ENCODE measurements at places on chromosomes 1 and 21.

DNA sequence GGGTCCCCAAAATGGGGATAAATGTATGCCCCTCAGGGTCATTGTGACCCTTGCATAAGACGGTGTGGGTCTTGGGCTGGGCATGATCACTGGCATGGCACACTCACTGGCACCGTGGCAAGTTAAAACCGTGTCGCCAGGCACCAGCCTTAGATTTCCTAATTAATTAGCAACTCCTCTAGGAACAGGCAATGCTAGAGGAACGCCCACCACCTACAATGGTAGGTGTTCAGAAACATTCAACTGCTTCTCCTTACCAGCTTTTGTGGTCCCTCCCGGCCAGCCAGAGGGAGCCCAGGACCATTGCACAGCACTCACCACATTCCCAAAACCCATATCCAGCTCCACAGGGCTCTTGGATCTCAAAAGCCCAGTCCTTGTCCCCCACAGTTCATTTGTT lies 36.4 kb downstream of the EPHA2 start:
- DNase-seq, result no peak

GRCh38 chr21:24976238-24976637 lies 631.0 kb downstream of the MRPL39 start:
- no peak for DNase-seq

DNA sequence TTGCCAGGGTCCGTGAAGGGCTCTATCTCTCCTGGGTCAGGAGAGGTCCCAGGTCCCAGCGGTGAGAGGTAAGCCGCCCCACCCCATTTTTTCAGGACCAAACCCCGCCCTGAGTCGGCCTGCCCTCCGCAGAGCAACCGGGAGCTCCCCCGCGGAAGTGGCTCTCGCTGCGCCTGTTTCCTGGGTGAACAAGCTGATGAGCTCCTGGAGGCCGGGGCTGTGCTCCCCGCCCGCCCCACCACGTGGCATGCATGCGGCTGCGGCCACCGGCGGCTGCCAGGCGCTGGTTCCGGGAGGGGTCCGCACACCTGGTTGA lies 32.0 kb downstream of the ZBTB17 start:
- no peak for DNase-seq

GRCh38 chr21:43317959-43318358 lies 109.0 kb downstream of the SIK1 start:
- DNase-seq, result no peak

GRCh38 chr1:107830075-107830474 lies 134.9 kb downstream of the VAV3 start:
- no peak for DNase-seq

- no peak for DNase-seq
These were observed 149.6 kb upstream of the C1orf87 start for GRCh38 chr1:60223158-60223557.

DNA sequence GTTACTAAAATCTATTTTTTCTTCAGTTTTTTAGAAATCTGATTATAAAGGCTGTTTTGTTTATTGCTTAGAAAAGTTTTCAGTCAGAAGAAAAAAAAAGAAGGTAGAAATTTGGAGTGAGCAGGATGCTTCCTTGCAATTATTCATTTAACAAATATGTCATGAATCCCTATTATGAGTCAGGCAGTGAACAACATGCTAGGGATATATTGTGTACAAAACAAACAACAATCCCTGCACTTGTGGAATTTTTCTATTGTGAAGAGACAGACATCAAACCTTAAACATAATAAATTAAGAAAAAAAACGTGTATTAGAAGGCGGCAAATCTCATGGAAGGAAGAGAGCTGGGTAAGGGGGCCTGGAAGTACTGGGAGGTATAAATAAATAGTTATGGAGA lies 664.1 kb upstream of the CAMK1G start:
- no peak for DNase-seq

DNA sequence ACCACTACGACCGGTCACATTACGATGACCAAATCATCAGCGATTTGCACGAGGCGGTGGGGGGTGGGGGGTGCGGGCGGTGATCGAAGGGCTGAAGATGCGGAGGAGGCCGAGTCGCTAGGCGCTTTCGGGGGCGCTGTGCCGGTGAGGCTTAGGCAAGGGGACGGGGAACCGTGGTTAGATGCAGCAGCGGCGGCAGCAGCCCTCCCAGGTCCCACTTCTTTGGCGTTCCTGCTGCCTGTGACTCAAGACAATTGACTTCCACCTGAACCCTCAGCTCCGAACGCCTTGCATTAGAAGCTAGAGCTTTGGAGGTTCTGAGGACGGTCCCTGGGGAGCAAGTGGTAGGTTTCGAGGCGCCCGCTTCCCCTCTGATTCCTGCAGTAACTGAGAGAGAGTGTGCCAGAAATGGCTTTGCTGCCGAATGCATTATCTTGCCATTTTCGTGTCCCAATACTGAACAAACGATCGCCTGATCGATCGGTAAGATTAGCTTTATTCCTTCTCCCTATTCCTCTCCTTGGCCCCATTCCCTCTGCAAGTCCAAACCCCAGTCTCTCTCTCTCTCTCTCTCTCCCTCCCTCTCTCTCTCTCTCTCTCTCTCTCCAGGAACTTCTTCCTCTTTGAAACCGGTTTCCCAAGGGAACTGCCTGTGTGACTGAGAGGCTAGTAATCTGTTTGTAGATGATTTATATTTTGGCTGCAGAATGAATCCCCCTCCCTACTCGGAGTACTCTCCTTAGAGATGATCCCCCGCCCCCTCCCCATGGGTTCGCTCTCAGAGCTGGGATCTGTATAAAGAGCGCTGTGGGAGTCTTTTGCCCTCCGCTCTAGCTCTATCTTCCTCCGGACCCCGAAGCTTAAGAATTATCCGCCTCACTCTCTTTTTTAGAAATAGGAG lies 735 bp upstream of the BRINP3 start:
- DNase-seq, result peak; percentile 48

DNA sequence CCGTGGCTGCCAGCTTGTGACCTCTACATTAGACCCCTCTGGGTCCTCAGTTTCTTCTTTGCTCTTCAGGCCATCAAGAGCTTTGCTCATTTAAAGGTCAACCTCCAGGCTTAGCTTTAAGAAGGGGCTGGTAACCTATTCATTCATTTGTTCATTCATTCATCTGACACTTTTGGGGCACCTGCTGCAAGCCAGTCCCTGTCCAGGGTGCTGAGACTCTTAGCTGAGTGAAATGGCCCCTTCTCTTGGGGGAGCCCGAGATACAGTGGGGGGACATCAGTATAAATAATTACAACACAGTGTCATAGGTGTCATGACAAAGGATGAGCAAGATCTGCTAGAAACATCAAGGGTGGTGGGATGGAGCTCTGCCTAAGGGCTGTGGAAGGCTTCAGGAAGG lies 10.5 kb upstream of the TTC4 start:
- no peak for DNase-seq

DNA sequence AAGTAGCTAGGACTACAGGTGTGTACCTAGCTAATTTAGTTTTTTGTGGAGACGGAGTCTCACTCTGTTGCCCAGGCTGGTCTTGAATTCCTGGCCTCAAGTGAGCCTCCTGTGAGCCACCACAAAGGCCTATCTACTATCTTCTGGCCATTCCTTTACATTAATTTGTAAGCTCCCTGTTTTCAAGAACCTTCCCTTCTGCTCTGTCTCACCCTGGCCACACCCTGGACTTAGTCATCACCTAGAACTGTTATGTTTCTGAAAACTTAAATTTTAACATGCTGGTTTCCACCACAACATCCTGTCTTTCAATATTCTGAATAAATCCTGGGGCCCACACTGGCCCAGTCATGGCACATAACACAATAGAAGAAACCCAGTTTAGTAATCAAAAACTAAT lies 4.9 kb upstream of the B4GALT3 start:
- DNase-seq, result peak; percentile 56

DNA sequence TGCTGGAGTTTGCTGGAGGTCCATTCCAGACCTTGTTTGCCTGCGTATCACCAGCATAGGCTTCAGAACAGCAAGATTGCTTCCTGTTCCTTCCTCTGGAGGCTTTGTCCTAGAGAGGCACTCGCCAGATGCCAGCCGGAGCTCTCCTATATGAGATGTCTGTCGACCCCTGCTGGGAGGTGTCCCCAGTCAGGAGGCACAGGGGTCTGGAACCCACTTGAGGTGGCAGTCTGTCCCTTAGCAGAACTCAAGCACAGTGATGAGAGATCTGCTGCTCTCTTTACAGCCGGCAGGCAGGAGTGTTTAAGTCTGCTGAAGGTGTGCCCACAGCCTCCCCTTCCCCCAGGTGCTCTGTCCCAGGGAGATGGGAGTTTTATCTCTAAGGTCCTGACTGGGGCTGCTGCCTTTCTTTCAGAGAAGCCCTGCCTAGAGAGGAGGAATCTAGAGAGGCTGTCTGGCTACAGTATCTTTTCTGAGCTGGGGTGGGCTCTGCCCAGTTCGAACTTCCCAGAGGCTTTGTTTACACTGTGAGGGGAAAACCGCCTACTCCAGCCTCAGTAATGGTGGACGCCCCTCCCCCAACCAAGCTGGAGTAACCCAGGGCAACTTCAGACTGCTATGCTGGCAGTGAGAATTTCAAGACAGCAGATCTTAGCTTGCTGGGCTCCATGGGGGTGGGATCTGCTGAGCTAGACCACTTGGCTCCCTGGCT lies 205.0 kb downstream of the GPR52 start:
- DNase-seq, result no peak

- peak; percentile 81 for DNase-seq
These were observed 2.2 kb upstream of the SSBP3 start for GRCh38 chr1:54408147-54409066.

DNA sequence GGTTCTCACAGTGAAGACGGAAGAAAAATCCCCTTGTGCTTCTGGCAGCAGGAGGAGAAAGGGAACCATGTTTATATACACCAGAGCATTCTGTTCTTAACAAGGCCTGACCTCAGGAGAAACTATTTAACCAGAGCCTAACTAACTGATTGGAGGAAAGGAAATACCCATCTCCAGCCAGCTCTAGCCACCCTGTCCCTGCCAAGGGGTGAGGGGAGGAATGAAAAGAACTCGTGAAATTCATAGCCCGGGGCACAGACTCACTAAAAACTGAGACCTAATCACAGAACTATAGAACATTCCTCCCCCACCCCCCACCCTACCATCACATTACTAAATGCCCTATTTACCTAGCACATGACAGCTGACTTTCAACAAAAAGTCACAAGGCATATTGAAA lies 65.0 kb downstream of the KCNH1 start:
- no peak for DNase-seq

GRCh38 chr1:202639500-202639899 lies 70.8 kb downstream of the SYT2 start:
- DNase-seq, result peak; percentile 30

DNA sequence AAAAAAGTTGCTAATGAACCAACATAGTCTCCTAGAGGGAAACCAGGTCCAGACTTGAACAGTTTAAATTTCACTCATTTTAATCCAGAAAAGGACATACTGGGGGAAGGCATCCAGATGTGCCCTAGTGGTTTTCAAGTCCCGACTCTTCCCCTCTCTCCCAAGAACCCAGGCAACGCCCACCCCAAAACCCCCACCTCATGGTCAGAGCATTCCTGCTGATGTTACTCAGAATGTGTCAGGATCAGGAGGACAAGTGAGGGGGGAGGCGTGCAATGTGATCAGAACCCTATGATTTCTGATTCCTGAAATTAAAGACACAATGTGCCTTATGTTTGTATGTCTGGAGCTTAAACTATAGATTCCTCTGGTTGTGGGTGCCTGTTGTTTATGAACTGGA lies 1.6 kb upstream of the CTSK start:
- peak; percentile 32 for DNase-seq

- DNase-seq, result no peak
These were observed 105.4 kb downstream of the KCTD3 start for GRCh38 chr1:215672482-215672881.

DNA sequence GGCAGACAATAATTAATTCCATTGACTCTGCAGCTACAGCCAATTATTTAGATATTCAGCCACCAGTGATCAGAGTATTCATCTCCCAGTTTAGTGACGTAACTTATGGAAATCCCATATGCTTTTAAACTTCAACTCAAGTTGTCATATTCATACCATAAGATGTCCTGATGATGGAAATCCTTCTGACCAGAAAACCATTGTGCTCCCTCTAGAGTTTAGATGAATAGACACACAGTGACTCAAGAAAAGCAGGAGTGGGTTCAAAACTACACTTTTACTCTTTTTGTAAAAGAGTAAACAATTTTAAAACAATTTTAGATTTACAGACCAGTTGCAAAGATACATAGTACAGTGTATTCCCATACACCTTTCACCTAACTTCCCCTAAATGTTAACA lies 463.7 kb downstream of the KCNT2 start:
- no peak for DNase-seq

GRCh38 chr1:211352985-211353515 lies 26.4 kb downstream of the TRAF5 start:
- DNase-seq, result no peak

GRCh38 chr1:235270625-235271024 lies 57.4 kb downstream of the ARID4B start:
- DNase-seq, result peak; percentile 45

DNA sequence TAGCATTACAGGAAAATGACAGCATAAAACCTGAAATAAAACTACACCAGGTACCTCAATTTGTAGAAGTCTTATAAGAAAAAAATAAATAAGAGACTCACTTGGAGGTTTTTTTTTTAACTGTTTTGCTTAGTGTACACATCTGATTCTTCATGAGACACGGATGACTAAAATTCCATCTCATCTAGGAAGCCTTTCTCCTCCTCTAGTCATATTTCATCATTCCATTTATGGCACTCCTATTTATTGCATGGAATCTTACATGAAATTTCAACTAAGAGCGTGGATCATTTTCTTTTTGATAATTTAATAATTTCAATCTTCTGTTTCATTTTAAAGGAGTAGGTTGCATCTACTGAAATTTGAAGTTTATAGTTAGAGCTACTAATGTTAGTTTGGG lies 1.6 kb upstream of the PTGS2 start:
- no peak for DNase-seq

Measured in astrocyte of the spinal cord (primary cell).